SK-MEL-5 (cell line): ENCODE measurements at places on chromosomes 5 and 9. TPM values are rescaled to one million over a fixed set of nuclear protein-coding genes. Genes with fewer than 3 reads are reported as not detected.
A peak's percentile ranks its signal among the peaks of the same experiment; 100 is the strongest.

DNA sequence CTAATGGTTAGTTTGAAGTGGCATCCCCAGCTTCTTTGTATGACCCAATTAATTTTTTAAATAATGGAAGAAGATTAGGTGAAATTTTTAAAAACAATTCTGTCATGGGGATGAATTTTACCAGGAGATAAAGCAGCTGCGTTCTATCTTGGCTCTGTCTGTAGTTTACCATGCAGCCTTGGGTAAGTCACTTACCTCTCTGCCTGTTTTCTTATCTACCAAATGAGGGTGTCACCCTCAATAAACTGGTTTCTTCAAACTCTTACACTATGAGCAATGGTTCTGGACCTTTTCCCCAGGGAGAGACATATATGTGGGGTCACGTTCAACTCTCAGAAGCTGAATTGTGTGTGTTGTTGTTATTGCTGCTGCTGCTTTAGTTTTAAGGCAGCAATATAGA lies 71.7 kb downstream of the TEX10 start:
- no peak for DNase-seq

The PCDHB3 gene
- 0.13 and 0.21 TPM in 2 replicates for total RNA-seq

- DNase-seq, result peak; percentile 83
Measured at GRCh38 chr9:14314424-14314928, 535 bp upstream of the NFIB start.

- DNase-seq, result no peak
Measured at GRCh38 chr9:81461196-81461595, 228.2 kb downstream of the TLE1 start.

GRCh38 chr5:23631302-23632045 lies 124.1 kb downstream of the PRDM9 start:
- no peak for DNase-seq

DNA sequence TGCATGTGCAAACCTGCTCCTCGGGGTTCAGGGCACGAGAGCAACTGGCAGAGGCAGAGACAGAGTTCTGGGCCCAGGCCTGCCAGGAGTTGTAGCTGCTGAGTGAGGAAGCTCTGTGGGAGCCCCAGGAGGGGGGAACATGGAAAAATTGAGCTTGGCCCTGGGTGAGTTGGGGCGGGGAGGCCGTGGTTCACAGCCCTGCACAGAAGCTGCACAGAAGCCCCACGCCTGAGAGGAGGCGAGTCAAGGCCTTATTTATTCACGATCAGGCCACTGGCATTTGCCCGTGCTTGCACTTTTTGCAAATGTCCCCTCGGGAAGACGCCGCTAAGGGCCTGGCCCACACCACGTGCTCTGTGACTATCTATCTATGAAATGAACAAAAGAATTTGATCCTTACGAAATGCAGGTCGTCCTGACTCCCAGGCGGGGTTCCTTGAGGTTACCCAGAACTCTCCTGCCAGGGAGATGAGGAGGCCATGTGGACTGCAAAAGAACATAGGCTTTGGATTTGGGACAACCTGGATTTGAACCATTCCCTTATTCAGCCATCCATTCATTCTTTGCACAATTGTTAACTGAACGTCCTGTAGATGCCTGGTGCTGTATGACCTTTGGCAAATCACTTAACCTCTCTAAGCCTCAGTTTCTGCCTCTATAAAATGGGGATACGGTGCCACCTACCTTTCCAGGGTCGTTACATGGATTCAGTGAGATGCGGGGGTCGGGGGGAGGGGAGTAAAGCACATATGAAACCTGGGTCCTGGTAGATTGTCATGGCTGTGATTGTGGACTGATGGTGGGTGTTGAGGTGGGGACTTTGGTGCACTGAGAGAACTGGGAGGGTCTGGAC lies 17.9 kb downstream of the COL27A1 start:
- no peak for DNase-seq

The SLC27A4 gene
- total RNA-seq, result 31.1 and 35.4 TPM in 2 replicates

GRCh38 chr5:24854350-24854749 lies 209.6 kb upstream of the CDH10 start:
- DNase-seq, result no peak

The SLC36A2 gene
- not detected in 2 replicates for total RNA-seq

The CTSV gene
- 22.1 and 24.4 TPM in 2 replicates for total RNA-seq

DNA sequence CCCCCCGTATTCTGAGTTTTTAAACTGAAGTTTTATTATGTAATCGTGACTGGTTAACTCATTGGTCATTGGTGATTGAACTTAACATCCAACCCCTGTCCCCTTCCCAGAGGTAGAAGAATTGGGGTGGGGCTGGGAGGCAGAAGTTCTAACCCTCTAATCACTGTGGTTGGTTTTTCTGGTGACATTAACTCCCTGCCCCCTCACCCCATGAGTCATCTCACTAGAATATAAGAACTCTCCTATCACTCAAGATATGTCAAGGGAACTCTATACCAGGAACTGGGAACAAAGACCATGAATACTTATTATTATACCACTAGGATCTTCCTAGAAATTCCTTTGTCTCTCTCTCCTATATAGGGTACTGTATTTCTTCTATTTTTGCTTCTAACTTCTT lies 52.3 kb upstream of the CAVIN4 start:
- no peak for DNase-seq

- no peak for DNase-seq
Measured at GRCh38 chr5:181173420-181174342, 26.3 kb downstream of the OR2V2 start.

The ATP10B gene
- 4.3 and 7.0 TPM in 2 replicates for total RNA-seq

GRCh38 chr5:172672681-172673080 lies 31.6 kb downstream of the NEURL1B start:
- DNase-seq, result no peak

DNA sequence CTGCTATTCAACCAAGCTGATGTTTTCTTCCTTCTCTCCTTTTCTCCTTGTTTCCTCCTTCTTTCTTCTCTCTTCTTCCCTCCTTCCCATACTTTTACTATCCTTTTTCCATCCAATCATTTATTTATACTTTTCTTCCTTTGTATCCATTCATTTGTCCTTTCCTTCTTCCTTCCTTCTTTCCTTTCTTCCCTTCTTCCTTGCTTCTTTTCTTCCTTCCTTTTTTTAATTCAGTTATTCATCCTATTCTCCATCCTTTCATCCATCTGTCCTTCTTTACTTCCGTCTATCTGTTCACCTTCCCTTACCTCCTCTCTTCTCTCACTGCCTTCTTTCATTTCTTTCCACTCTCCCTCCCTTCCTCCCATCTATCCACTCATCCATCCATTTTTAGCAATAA lies 24.0 kb upstream of the PPARGC1B start:
- no peak for DNase-seq

DNA sequence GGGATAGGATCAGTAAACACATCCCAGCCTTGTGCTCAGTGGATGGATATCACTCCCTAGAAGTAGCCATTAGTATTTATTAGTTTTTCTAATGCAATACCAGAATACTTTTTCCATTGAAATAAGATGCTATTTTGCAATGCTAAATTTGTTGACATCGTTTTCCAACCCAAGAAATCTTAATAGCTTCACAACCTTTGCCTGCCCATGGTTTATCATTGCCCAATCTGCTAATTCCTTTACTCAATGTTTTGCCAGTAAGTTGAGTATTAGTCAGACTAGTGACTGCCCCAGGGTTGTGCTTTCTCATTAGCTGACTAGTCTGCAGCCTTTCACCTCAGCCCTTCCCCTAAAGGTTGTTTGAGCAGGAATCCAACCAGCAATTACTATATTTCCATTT lies 62.9 kb downstream of the NREP start:
- no peak for DNase-seq
